Spinal cord (tissue), 10 donors: ENCODE measurements at places on chromosomes 7 and 10. TPM values are rescaled to one million over a fixed set of nuclear protein-coding genes. Genes with fewer than 3 reads are reported as not detected.

Gene ARHGEF35
- 0.89 TPM for polyA plus RNA-seq

Gene GSTO1
- 45.9 TPM for polyA plus RNA-seq

Gene INA
- 346 TPM for polyA plus RNA-seq

DNA sequence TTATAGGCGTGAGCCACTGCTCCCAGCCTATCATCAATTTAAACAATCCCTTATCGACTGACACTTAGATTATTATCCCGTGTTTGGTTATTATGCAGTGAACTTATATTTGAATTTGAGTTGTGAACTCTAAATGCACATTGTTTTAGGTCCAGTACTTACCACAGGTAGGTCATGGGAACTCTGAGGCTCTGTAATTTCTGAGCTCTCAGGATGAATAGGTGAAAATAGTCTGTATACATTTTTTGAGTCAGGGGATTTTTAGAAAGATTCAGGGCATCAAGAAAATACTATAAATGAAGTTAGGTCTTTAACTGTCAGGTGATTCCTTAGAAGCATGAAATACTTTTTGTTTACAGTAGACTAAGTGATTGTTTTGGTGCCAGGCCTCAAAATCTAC, 8.8 kb downstream of the CCDC136 start:
- no peak for DNase-seq

- no peak for DNase-seq
These were observed 712.5 kb upstream of the ANKRD30A start for GRCh38 chr10:36412942-36413341.

- no peak for DNase-seq
These were observed 16.3 kb downstream of the ZNF804B start for GRCh38 chr7:88775838-88776237.

Gene EIF5AL1
- 4.7 TPM for polyA plus RNA-seq

GRCh38 chr7:154795437-154795836, 207.5 kb downstream of the PAXIP1 start:
- no peak for DNase-seq

DNA sequence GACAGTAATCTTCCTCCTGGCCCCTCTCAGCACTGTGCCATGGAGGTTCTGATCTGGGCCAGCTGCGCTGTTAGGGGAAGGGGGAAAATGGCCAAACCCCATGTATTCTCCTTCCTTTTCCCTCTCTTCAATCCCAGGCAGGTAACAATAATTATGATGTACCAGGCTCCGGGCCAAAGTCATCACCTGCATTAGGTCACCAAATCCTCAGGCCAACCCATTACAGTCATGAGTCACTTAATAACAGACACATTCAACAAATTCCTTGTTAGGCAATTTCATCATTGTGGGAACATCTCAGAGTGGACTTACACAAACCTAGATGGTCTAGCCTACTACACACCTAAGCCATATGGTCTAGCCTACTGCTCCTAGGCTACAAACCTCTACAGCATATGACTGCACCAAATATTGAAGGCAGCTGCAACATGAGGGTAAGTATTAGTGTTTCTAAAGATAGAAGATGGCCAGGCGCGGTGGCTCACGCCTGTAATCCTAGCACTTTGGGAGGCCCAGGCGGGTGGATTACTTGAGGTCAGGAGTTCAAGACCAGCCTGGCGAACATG, 2.2 kb upstream of the HSPB1 start:
- no peak for DNase-seq

- no peak for DNase-seq
These were observed 1183.4 kb upstream of the AUTS2 start for GRCh38 chr7:68414631-68415425.

Gene SNCG
- polyA plus RNA-seq: 545 TPM

GRCh38 chr7:43583424-43584194, 701 bp downstream of the STK17A start:
- DNase-seq: peak; percentile 86

DNA sequence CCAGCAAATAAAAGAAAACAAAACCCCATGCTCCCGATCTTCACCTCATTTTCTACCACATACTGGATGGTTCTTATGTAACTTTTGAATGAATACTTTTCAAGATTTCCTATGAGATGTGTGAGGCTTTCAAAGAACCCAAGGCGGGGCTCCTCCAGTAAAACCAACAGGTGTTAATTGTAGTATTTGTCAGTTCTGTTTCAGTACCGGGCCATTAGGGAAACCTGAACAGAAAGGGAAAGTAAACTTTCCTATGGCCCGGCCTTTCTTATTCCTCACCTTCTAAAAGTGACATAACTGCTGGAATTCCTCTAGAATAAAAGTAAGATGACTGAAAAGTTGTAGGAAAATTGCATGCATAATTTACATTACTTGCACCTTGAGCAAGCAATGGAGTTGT, 672.9 kb downstream of the MAGI2 start:
- DNase-seq: no peak

DNA sequence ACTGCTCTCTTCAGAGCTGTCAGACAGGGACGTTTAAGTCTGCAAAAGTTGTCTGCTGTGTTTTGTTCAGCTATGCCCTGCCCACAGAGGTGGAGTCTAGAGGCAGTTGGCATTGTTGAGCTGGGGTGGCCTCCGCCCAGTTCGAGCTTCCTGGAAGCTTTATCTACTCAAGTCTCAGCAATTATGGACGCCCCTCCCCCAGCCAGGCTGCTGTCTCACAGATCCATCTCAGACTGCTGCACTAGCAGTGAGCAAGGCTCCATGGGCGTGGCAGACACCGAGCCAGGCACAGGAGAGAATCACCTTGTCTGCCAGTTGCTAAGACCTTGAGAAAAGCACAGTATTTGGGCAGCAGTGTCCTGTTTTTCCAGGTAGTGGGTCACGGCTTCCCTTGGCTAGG, 98.1 kb downstream of the SDHAF3 start:
- no peak for DNase-seq

Gene CDC123
- polyA plus RNA-seq: 136 TPM

Gene CACNB2
- polyA plus RNA-seq: 23.3 TPM

DNA sequence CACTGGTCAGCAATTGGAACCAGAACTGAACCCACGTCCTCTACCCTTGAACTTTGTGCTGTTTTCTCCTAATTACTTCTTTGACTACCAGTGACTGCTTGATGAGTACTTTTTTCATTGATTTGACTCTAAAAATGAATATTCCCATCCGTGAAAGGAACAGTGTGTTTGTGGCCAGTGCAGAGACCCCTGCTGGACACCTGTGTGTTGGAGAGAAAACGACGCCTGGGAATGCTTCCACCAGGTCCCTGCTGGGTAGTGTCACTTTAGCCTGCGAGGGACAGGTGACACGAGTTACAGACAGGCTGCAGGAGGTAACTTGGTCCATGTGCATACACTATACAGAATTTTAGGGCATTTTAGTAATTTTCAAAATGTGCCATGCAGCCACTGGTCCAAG, 6.8 kb upstream of the GJD4 start:
- no peak for DNase-seq

- no peak for DNase-seq
These were observed 5.7 kb downstream of the GATA3 start for GRCh38 chr10:8060010-8060703.

Gene NCAPG2
- polyA plus RNA-seq: 17.5 TPM

DNA sequence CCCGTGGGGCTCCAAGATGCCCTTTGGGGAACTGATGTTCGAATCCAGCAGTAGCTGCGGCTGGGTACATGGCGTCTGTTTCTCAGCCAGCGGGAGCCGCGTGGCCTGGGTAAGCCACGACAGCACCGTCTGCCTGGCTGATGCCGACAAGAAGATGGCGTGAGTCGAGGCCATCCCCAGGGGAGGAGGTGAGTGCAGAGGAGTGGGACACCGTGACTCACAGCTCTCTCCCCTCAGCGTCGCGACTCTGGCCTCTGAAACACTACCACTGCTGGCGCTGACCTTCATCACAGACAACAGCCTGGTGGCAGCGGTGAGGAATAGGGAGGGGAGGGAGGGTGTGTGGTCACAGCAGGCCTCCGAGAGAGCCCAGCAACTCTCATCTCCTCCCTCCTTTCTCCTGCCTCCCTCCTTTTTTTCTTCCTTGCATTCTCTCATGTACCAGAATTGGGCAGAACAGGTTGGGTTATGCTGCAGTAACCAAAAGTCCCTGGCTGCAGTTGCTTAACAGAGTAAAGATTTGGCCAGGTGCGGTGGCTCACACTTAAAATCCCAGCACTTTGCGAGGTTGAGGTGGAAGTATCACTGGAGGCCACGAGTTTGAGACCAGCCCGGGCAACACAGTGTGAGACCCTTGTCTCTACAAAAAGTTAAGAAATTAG, 16.5 kb downstream of the ARPC1B start:
- no peak for DNase-seq

DNA sequence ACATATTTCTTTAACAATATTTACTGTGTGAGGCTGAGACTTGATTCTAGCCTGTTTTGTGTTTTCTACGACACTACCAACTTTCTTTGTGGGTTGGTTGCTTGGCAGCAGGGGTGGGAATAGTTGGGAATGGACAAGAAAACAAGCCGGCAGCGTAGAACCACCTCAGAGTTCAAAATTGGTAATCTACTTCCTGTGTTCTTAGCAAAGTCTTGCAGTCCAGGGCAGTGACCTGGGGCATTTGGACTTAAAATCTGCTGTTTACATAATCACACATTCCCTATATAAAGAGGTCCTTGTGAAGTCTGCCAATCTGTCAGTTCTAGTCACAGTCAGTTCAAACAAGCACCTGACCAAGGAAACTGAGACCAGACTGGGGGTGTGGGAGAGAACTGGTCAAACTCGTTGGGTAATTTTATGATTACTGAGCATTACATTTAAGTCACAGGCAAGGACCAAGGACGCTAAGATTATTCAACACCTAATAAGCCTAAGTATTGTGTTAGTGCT, 167.9 kb downstream of the CPEB3 start:
- DNase-seq: peak; percentile 27

DNA sequence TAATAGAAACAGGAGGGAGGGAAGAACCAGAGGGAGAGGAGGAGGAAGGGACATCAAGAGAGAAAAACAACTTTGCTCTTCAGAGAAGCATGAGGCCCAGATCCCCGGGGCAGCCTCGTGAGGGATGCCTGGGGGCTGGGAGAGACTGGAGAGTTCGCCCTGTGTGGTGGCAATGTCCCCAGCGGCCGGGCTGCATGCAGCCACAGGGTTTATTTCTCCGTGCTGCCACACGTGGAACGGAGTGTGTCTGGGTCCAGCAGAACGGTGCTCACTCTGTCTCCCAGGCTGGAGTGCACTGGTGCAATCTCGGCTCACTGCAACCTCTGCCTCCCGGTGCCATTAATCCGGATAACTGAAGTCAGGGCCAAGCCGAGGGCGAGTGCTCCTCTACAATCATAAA, 257.7 kb downstream of the ACTR3B start:
- DNase-seq: no peak

DNA sequence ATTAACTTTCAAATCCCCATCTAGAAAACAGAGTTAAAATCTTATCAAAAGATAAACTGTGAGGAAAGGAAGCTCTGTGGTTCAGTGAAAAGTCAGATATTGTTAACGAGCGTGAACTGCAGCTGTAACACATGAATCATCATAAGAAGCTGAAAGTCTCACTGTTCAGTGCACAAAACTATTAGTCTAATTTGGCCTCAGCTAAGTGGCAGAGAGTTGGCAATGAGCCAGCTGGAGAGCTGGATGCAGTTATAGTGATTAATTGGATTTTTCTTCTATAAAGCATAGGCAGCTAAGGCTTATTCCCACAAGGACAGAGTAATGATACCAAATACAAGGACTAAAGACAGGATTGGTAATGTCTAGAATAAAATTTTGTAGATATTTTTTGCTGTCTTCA, 101.1 kb upstream of the ABCB5 start:
- peak; percentile 92 for DNase-seq

Gene NUTM2A
- polyA plus RNA-seq: 3.8 TPM

- DNase-seq: peak; percentile 84
These were observed 17.3 kb downstream of the MLXIPL start for GRCh38 chr7:73606801-73607691.

Gene TNS3
- polyA plus RNA-seq: 117 TPM

- no peak for DNase-seq
These were observed 18.0 kb upstream of the HILPDA start for GRCh38 chr7:128437426-128438332.

Gene SFRP4
- 26.8 TPM for polyA plus RNA-seq

GRCh38 chr10:114498413-114499111, 94.3 kb upstream of the AFAP1L2 start:
- no peak for DNase-seq

GRCh38 chr7:42611961-42612360, 299.9 kb downstream of the C7orf25 start:
- DNase-seq: no peak

GRCh38 chr7:108973075-108973474, 403.4 kb downstream of the DNAJB9 start:
- no peak for DNase-seq

- DNase-seq: no peak
These were observed 42.6 kb upstream of the ZNRF2 start for GRCh38 chr7:30241767-30242166.

GRCh38 chr10:15231426-15231825, 62.9 kb upstream of the NMT2 start:
- no peak for DNase-seq

DNA sequence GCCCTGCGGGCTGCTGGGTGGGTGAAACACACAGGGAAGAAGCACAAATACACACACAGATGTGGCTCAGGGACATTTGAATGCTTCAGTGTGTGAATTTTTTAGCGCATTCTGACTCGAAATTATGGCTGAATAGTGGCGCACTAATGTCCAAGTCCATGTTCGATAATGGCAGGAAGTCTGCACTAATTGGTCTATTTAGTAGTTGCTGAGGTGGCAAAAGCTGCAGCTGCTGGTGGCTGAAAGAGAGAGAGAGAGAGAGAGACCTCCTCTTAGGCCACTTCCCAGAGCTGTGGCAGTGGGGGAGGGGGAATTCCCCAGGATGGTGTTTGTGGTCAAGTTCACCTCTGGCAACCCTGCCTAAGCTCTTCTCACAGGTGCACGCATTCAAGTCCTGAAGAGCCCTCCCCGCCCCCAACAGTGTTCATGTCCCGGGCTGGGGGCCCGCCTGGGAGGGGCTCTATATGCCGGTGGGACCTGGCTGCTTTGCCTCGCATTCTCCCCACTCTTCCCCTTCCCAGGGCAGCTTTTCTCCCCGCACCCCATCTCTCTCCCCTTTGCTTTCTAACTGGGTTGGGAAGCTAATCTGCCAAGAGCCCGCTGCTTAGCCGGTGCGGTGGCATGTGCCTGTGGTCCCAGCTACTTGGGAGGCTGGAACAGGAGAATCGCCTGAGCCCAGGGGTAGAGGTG, 6.0 kb upstream of the MNX1 start:
- no peak for DNase-seq

GRCh38 chr7:47578579-47579270, 3.2 kb downstream of the TNS3 start:
- DNase-seq: no peak

DNA sequence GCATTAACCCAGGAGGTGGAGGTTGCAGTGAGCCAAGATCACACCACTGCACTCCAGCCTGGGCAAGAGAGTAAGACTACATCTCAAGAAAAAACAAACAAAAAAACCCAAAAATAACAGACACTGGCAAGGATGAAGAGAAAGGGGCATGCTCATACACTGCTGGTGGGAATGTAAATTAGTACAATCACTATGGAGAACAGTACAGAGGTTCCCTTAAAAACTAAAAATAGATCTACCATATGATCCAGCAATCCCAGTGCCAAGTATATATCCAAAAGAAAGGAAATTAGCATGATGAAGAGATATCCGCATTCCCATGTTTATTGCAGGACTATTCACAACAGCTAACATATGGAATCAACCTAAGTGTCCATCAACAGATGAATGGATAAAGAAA, 66.4 kb upstream of the PLA2G12B start:
- DNase-seq: no peak
